ENCODE measurements at places on chromosomes 4 and X.

GRCh38 chrX:130669233-130669632, 233.8 kb downstream of the ENOX2 start:
- DNase-seq: no peak

DNA sequence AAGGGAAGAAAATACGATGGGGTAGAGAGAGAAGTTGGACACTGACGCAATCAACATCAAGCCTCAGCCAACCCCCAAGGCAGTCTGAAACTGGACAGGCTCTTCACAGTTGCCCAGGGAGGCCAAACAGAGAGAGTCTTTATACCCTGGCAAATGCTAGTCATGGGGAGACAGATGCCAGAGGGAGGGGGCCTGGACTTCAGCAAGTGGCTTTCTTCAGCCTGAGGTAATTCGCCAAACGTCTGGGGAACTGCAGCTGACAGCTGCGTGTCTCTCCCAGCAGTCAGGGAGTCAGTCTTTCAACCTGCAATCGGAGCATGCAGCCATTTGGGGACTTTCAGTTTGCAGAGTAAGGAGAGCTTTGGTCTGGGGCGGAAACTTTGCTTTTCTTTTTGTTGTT, 521.6 kb downstream of the TRIML1 start:
- DNase-seq: no peak

DNA sequence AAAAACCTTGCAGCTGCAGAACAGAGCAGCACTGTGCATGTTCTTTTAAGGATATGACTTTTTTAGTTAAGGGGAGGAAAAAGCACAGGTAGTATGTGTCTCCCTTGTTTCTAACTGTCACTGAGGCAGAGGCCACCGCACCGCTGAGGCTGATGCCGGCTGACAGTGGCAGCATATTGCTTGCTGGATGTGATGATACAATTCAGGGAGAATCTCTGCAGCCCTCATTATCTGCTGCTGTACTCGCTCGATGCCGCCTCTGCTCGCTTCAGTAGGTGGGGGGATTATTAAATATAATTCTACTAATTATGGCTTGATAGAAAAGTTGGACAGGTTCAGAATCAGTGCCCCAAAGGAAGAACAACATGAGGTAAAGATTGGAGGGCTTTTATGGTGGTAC, 378.8 kb upstream of the NOCT start:
- no peak for DNase-seq

GRCh38 chr4:117777721-117778120, 256.6 kb upstream of the NDST3 start:
- no peak for DNase-seq

- no peak for DNase-seq
Observed at GRCh38 chr4:112015960-112016359, 129.3 kb upstream of the FAM241A start.

DNA sequence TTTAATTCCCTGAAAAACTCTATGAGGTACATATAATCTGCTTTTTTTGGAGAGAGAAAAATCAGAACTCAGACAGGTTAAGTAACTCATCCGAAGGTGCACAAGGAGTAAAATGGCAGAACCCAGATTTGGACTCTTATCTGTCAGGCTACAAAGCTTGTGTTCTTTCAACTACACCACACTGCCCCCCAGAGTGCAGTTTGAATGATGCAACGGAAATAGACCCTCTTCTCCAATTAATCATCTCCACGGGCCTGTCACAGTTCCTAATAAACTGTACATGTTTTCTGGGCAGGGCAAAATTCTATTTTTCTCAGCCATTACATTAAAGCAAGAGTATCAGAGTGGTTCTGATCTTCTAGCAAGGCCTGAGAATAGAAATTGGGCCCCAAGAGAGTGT, 35.3 kb upstream of the DCX start:
- DNase-seq: no peak

GRCh38 chr4:77308843-77309242, 151.8 kb downstream of the CCNG2 start:
- DNase-seq: no peak

GRCh38 chrX:7389576-7389975, 241.6 kb upstream of the PUDP start:
- no peak for DNase-seq

DNA sequence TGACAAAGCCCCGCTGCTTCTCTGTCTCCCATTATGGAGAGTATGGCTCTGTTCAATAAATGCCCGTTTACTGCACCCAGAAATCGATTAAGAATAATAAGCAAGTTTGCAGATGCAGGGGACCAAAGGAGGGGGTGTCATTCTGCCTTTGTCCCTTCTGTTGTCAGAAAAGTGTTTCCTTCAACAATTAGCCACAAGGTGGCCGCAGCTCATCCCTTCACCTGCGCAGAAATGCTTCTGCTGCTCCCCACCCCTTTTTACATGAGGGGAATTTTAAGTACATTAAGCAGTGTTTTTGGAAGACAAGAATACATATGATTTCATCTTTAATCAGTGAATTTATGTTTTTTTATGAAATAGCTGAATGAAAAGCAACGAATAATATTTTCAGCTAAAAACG, 175.6 kb upstream of the ARX start:
- DNase-seq: no peak

DNA sequence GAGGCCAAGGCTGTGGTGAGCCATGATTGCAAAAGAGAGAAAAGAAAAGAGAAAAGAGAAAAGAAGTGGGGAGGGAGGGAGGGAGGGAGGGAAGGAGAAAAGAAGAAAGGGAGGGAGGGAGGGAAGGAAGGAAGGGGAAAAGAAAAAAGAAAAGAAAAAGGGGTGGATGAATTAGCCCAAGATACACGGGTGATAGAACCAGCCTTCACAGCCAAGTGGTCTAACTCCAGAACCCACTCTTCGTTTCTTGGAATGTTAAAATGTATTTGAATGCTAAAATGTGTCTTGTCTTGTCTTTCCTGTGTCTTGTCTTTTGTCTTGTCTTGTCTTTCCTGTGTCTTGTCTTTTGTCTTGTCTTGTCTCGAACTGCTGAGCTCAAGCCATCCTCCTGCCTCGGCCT, 13.1 kb downstream of the CCNQ start:
- DNase-seq: no peak

DNA sequence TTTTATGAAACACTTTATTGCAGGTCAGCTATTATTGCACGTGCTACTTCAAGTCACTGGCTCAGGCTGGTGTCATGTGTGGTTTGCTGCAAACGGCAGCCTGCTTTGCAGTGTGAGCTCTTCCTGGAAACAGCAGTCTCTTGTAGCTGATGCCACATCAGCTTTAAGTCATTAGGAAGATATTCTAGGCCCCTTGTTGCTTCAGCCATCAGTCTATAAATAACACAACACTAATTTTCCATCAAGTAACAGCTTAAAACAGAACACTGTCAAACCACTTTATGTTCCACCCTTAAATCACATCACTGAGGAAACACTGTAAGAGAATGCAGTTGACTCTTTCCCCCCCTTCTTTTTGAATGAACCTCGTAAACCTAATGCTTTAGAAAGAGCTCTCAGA, 93.8 kb downstream of the GATB start:
- DNase-seq: no peak

GRCh38 chrX:148457279-148457678, 43.1 kb upstream of the AFF2 start:
- no peak for DNase-seq

GRCh38 chr4:41212616-41213203, 1.6 kb downstream of the APBB2 start:
- no peak for DNase-seq
